NCI-H1092 treated with DMSO at 0.1 percent for 48 hours (cell line): ENCODE measurements at places on chromosomes 5 and 9.

DNA sequence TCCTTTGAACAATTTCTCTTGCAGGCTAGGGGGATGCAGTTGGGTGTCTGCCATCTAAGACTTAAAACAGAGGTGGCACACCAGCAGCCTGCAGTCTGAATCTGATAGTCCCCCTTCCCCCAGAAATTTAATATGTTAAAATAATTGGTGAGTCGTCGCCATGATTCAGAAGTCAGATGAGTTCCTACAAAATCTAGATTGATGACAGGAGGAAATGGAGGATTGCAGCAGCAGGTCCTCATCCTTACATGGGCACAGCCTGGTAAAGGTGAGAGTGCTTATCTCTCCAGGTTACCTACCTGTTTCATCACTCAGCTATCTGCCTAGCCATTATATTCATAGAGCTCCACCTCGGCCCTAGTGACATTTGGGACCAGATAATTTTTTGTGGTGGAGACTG lies 112.3 kb downstream of the PCSK1 start:
- DNase-seq: no peak

- no peak for DNase-seq
Observed at GRCh38 chr5:60765019-60765709, 65.2 kb upstream of the DEPDC1B start.

GRCh38 chr5:36214436-36214835 lies 27.3 kb downstream of the NADK2 start:
- DNase-seq: no peak

- no peak for DNase-seq
Observed at GRCh38 chr9:89051421-89052025, 60.3 kb downstream of the S1PR3 start.

DNA sequence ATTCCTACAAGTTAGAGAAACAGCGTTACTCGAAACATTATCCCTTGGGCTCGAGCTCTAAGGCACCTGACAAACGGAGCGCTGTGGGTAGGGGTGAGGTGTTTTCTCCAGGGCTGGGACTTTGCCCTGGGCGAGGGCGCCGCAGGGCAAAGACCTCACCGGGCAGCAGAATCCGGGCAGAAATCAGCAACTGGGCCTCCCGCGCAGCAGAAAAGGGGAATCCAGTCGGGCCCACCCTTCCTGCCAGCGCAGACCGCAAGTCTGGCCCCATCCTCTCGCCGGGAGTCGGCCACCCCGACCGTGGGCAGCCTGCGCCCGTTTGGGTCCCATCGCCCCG lies 430 bp upstream of the MSH3 start:
- DNase-seq: no peak

DNA sequence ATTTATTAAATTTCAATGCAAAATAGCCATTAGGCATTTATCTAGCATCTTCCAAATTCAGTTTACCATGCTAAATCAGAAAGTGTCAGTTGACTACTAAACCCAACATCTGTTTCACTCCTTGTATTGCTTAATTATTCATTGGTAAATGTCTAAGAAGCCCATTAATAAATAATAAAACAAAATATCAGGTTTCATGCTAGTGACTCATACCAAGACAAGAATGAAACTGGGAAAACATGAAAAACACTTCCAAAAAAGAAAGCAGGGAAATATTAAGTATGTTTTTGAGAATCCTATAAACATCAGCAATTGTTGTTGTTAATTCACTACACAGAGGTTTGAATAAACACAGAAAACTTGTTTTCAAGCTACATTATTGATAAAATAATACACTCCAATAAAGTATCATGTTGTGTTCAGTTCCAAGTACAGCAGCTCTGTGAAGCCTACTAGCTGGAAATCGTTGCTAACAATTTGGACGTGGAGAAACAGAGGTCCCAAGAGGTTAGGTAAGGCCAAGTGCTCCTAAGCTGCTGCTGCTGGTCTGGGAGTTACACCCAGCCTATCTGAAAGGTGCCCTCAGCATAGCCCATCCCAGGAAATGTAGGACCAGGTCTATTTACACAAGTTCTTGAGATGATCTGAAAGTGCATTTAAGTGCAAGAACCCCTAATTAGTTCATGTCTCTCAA lies 78.8 kb downstream of the GNAQ start:
- peak; percentile 48 for DNase-seq

- DNase-seq: no peak
Observed at GRCh38 chr5:73317523-73317922, 131.1 kb downstream of the FOXD1 start.

- DNase-seq: no peak
Observed at GRCh38 chr5:134846641-134846960, 833 bp downstream of the C5orf24 start.

DNA sequence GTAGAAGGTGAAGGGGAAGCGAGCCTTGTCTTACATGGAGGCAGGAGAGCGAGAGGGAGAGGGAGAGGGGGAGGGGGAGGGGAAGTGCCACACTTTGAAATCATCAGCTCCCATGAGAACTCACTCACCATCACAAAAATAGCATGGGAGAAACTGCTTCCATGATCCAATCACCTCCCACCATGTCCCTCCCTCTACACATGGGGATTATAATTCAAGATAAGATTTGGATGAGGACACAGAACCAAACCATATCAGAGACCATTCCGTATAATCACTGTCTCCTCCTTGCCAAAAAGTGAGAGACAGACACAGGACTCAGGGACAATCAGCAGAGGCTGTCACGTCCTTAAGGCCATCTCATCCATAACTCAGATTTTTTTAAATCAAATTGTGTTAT lies 187.7 kb upstream of the TAS2R1 start:
- no peak for DNase-seq

DNA sequence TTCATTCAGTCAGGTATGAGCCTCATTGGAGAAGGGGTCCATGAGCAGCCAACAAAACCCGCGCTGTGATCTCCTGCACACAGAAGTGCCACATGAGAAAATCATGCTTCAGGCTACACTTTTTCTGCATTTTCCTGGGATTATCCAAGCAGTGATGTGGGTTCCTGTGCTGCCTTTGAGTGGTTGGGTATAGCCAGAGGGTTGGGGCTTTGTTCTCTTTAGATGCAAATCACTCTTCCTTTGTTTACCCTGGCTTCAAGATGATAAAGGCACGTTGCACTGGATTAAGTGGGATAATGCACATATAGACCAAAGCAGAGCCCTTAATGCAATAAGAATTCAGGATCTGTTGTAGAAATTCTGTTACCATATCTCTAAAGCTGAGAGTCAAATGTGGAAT lies 18.7 kb downstream of the ECM2 start:
- DNase-seq: no peak

- DNase-seq: no peak
Observed at GRCh38 chr5:163245584-163245983, 191.8 kb upstream of the CCNG1 start.
